NCI-H1436 treated with DMSO at 0.1 percent for 48 hours (cell line): ENCODE measurements at places on chromosomes 16 and 17.

DNA sequence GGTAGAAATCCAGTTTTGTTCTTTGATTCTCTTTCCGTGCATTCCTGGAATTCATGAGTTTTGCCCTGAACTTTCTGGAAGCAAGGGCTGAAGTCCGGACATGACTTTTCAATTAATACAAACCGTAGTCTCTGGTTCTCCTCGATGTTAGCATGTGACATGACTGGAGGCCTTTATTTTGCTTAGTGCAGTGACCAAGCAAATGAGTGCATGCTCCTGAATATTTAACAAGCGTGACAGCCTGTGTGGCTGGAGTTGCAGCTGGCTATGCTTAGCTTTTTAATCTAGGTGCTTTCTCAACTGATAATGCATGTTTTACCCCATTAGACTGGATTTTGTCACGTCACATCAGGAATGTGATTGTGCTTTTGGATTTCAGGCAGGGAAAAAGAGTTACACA, 302.1 kb downstream of the MAP2K6 start:
- no peak for DNase-seq

DNA sequence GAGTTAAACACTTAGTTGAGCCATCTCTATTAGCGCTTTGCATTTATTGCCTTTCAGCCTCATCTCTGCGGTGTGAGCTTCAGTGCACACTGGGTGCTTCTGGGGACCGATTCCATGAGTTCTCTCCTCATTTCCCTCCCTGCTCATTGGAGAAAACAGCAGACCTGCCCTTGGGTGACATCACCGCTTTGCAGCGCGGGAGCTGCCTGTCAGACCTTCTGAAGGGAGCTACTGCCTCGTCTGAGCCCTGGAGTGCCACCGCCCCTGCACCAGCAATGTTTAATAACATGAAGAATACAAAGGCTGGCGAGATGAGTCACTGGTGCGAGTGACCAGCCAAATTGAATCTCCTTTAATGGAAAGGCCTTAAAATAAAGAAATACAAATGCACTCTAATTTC, 30.2 kb upstream of the CPPED1 start:
- DNase-seq, result no peak

DNA sequence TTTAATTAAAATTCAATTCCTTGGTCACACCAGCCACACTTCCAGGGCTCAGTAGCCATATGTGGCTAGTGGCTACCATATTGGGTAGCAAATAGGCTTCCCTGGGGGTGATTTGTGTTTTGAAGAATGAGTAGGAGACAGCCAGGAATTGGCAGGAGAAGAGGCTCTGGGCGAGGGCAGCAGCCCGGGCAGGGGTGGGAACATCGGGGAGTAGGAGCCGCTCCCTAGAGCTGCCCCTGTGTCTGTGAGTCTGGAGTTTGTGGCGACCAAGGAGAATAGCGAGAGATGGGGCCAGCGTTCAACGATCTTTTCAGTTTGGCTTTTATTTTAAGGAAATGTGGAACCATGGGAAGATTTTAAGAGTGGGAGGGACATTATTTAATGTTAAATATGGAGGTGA, 81.7 kb downstream of the WIPI1 start:
- DNase-seq, result no peak

GRCh38 chr17:67225316-67225715, 19.7 kb downstream of the HELZ start:
- no peak for DNase-seq

DNA sequence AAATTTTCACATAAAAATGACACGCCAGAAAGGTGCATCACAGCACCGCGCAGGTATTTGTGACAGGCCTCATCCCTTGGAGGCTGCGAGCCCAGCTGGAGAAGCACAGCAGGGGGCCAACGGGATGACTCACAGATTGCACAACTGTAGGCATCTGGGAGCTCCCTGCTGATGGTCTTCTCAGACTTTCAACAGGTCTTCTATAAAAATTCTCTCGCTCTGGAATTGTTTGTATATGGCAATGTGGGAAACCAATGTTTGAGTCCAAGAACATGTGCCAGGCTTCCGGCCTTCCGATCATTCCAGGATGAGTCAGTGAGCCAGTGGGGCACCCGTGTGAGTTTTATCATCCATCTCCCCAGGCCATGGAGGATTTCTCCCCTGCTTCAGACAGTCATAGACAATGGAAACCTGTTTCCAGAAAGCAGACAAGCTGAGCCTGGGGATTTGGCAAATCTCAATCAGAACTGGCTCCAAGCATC, 24.1 kb upstream of the ADORA2B start:
- no peak for DNase-seq

GRCh38 chr17:3888343-3889171, 4.3 kb downstream of the CAMKK1 start:
- peak; percentile 21 for DNase-seq
